ENCODE measurements at places on chromosomes 1 and 21. TPM values are rescaled to one million over a fixed set of nuclear protein-coding genes. Genes with fewer than 3 reads are reported as not detected.

The PCP4 gene
- total RNA-seq: not detected

The SPRR2A gene
- not detected for total RNA-seq

The TPTE gene
- total RNA-seq: not detected

The NMNAT1 gene
- total RNA-seq: 2.4 TPM

The OR2L8 gene
- not detected for total RNA-seq

The OR10Z1 gene
- total RNA-seq: not detected

The CELA2A gene
- total RNA-seq: not detected

The BARHL2 gene
- not detected for total RNA-seq

The SPATA46 gene
- not detected for total RNA-seq

The DENND2D gene
- total RNA-seq: 1.5 TPM

The OR10J1 gene
- not detected for total RNA-seq

The AVPR1B gene
- total RNA-seq: not detected

The DIRAS3 gene
- 1.3 TPM for total RNA-seq

The CIART gene
- total RNA-seq: 0.22 TPM

The SPRR2G gene
- not detected for total RNA-seq

The ELAPOR1 gene
- total RNA-seq: 0.51 TPM

The TTLL7 gene
- 2.8 TPM for total RNA-seq

The STYXL2 gene
- not detected for total RNA-seq

The F11R gene
- total RNA-seq: 59.7 TPM

The ZNF496 gene
- 18.9 TPM for total RNA-seq

The ADGRL4 gene
- total RNA-seq: not detected

The CD1B gene
- not detected for total RNA-seq

The KIF26B gene
- 0.16 TPM for total RNA-seq

The DNALI1 gene
- not detected for total RNA-seq

The ARMH1 gene
- 0.28 TPM for total RNA-seq

The MIB2 gene
- 20.2 TPM for total RNA-seq

The CCDC24 gene
- 6.3 TPM for total RNA-seq

The KLHL12 gene
- 16.8 TPM for total RNA-seq

The IGSF5 gene
- not detected for total RNA-seq

The LCE1C gene
- not detected for total RNA-seq

The UBE2G2 gene
- 37.0 TPM for total RNA-seq

The AXDND1 gene
- total RNA-seq: 0.29 TPM

The LCE1E gene
- total RNA-seq: not detected

The OVAAL gene
- not detected for total RNA-seq

The ARHGAP30 gene
- 0.07 TPM for total RNA-seq

The RHEX gene
- total RNA-seq: not detected

The OSCP1 gene
- 6.5 TPM for total RNA-seq

The STUM gene
- total RNA-seq: not detected

The DEPDC1 gene
- 17.3 TPM for total RNA-seq
